Muscle of back (tissue), 13 donors: ENCODE measurements at places on chromosomes 16 and 17. TPM values are rescaled to one million over a fixed set of nuclear protein-coding genes. Genes with fewer than 3 reads are reported as not detected.

- no peak for DNase-seq
Measured at GRCh38 chr16:78742501-78743283, 643.2 kb downstream of the WWOX start.

DNA sequence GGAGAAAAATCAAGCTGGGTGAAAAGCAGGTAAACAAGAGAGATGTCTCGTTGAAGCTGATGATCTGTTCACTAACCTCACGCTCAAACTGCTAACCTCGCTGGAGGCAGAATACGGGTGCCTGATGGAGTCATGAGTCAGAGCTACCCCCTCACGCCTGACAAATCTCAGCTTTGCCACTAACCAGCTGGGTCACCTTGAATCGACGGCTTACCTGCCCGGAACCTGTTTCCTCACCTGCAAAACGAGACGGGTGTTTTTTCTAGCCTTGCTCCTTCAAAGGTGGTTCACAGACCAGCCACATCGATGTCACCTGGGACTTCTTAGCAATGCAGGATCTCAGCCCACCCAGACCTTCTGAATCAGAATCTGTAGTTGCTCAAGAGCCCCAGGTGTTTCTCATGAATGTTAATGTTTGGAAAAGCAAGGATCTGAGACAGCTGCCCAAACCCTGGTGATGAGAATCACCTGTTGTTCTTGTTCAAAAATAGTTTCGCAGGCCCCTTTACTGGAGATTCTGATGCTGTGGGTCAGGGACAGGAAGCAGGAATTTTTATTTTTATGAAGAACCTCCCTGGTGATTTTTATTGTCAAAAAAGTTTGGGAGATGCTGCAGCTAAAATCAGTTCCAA is 56.9 kb downstream of the MARCHF10 start:
- DNase-seq, result no peak

DNA sequence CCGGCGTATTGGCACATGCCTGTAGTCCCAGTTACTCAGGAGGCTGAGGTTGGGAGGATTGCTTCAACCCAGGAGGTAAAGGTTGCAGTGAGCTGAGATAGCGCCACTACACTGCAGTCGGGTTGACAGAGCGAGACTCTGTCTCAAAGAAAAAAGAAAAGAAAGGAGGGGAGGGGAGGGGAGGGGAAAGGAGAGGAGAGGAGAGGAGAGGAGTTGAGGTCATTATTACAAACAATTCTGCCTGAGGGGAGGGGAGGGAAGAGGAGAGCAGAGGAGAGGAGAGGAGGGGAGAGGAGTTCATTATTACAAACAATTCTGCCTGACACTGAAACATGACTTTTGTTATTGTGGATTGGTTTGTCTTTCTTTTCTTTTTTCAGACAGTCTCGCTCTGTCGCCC is 19.8 kb upstream of the ABCA5 start:
- no peak for DNase-seq

DNA sequence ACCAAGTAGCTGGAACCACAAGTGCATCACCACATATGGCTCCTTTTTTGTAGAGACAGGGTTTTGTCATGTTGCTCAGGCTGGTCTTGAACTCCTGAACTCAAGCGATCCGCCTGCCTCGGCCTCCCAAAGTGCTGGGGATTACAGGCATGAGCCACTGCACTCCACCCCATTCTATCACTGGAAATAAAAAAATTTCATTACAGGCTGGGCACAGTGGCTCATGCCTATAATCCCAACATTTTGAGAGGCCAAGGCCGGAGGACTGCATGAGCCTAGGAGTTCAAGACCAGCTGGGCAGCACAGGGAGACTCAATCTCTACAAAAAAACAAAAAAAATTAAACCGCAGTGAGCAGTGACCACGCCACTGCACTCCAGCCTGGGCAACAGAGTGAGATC is 60.1 kb downstream of the BRIP1 start:
- no peak for DNase-seq

DNA sequence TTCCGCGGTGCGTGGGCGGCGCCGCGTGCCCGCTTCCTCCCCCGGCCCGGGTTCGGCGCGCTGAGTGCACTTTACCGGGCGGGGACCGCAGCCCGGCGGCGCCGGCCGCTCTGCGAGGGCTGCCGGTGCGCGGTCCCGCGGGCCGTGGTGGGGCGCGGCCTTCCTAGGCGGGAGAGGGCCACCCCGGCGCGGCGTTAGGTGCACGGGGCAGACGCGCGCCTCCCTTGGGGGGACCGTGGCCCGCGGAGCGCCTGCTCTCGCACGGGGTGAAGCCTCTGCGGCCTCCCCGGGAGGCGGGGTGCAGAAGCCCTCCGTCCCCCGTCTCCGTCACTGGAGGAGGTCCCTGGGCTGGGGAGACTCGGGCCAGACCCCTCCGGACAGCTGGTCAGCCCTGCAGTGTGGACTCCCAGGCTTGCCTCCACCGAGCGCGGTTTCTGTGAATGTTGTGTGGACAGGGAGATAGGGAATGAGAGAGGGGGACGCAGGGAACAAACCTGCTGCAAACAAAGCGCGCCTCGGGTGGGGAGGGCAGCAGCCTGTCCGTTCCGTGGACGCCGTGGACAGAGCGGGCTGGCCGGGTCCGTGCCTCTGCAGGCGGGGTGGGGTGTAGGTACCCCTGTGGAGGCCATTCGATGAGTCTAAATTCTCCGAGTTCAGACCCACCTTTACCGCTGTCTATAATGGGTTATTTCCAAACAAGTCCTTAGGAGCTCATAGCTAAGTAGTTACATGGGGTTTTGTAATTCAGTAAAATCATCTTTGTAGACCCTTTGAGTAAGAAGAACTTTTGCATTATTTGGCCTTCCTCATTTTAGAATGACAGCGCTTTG is 721 bp downstream of the TBCD start:
- DNase-seq, result peak; percentile 62

GRCh38 chr16:21656795-21657768 is 4.7 kb upstream of the IGSF6 start:
- peak; percentile 42 for DNase-seq

- DNase-seq, result no peak
Measured at GRCh38 chr16:84763629-84764028, 56.2 kb upstream of the CRISPLD2 start.

- no peak for DNase-seq
Measured at GRCh38 chr17:67558740-67559380, 158.9 kb upstream of the NOL11 start.

The CDIPT gene
- 35.7 TPM for polyA plus RNA-seq

The TP53TG3D gene
- polyA plus RNA-seq, result not detected

The TNFRSF13B gene
- 0.19 TPM for polyA plus RNA-seq

The RNF112 gene
- 4.1 TPM for polyA plus RNA-seq
